ENCODE measurements at places on chromosomes 4 and X.

DNA sequence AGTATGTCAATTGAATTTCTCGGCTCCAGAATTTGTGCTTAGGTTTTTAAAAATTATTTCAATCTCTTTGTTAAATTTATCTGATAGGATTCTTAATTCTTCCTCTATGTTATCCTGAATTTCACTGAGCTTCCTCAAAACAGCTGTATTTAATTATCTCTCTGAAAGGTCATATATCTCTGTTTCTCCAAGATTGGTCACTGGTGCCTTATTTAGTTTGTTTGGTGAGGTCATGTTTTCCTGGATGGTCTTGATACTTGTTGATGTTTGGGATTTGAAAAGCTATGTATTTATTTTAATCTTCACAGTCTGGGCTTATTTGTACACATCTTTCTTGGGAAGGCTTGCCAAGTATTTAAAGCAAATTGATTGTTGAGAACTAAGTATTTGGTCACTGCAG, 24.7 kb upstream of the HERC3 start:
- no peak for DNase-seq

DNA sequence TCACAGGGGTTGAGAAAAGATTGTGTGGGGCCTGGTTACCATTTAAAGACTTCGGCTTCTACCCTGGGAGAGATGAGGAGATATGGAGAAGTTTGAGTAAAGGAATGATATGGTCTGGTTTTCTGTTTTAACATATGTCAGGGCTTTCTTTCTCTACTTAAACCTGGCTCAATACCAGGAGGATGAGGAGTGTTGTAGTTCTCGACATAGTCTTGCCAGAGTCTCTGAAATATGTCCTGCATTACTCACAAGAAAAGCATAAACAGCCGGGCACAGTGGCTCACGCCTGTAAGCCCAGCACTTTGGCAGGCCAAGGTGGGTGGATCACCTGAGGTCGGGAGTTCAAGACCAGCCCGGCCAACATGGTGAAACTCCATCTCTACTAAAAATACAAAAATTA, 16.4 kb upstream of the ACE2 start:
- no peak for DNase-seq

- no peak for DNase-seq
Observed at GRCh38 chr4:142752202-142752786, 93.8 kb downstream of the INPP4B start.

GRCh38 chr4:172480471-172480870, 667.3 kb downstream of the GALNTL6 start:
- DNase-seq: no peak

GRCh38 chr4:52983563-52984303, 121.6 kb downstream of the RASL11B start:
- no peak for DNase-seq

GRCh38 chrX:80237072-80237471, 183.2 kb upstream of the TENT5D start:
- no peak for DNase-seq

GRCh38 chrX:45261471-45261870, 60.8 kb upstream of the DIPK2B start:
- no peak for DNase-seq
